Tibial nerve (tissue), 4 donors: ENCODE measurements at places on chromosomes 5 and 9.

DNA sequence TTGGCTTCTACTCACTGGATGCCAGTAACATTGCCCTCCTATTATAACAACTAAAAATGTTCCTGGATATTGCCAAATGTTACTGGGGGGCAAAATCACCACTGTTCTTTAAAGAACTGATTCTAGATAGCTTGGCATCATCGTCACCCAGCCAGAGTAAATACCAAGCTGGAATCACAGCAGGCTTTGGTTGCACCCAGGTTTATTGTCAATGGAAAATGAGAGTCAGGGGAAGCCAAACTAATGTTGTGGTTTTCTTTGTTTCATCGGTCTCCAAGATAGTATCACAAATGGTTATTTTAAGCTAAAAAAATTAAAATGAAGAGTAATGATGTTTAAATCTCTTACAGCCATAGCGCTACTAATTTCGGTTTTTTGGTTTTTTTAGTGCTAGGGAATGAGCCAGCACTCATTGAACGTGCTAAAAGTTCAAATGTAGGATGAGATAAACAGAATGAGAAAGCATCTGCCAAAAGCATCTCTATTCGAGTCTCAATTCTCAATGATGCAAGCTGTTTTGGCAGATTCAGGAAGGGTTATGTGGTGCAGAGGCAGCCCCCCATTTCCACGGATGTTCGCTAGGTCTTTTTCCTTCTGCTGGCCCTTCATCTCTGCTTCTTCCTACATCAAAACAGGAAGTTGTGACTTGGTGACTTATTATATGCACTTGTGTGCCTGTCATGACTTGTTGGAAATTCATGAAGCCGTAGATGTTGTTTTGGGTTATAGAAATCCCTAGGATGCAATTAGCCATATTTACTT is 558.0 kb downstream of the EBF1 start:
- DNase-seq, result no peak

DNA sequence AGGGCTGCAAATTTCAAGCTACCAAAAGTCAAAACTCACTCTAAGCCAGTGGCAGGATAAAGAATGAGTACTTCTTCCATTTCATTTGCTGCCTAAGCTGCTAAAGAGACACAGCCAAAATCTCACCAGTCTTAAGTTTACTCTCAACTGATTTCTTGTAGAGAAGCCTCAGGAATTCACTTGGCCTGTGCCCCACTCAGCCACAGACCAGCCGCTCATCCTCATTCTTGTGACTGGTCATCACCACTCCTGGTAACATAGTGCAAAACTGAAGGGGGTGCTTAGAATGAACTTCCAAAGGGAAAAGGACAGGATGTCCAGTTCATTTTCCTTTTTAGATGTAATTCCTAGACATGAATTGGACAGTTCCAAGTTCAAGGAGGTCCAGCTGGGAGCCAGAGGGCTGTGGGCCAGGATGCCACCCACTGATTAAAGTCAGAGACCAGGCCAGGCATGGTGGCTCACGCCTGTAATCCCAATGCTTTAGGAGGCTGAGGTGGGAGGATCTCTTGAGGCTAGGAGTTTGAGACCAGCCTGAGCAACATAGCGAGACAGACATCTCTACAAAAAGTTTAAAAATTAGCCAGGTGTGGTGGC is 72.7 kb upstream of the RANBP3L start:
- DNase-seq, result no peak

DNA sequence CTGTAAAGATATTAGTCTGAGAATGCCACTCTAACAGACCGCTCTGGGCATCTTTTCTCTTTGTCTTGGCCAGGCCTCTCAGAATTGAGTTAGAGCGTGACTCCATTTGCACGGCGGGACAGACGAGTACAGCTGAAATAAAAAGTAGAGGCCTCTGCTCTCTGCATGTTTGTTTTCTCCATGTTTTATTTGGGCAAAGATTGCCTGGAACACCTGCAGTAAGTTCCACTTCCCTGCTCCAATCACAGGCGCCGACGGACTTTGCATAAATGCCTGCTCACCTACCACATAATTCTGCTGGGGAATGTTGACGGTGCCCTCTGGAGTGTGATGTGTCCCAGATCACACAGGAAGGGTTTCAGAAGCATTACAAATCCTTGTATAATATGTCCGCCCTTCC is 10.6 kb downstream of the SPOCK1 start:
- DNase-seq, result no peak

DNA sequence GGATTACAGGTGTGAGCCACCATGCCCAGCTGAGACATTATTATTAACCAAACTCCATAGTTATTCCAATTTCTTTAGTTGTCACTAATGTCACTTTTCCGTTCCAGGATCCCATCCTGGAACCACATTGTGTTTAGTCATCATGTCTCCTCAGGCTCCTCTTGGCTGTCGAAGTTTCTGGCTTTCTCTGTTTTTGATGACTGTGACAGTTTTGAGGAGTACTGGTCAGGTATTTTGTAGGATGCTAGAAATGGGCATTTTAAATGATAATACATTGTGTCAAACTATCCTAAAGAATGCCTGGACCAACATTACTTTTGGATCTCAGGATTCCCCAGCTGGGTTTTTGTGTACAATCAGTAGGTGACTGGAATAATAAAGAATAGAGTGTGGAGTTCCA is 19.8 kb upstream of the NEUROG1 start:
- DNase-seq, result no peak

- DNase-seq, result no peak
These were observed 77.9 kb downstream of the FBXL7 start for GRCh38 chr5:15577831-15578230.

DNA sequence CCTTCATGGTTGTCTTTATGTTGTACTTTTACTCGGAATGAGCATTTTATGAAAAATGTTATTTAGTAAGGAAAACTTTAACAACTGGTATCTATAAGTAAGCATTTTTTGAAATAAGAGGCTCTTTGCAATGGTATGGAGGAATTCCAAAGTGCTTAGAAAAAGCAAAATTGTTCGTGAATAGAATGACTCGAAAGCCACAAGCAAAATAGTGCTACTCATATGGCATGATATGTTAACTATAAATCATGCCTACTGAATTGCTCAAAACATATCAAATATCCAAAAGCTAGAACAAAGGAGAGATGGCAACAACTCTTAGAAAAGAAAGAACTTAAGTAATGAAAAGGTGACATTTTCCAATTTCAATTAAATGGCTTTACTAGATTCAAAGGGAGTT is 216.3 kb downstream of the KIAA0825 start:
- no peak for DNase-seq

GRCh38 chr5:27963050-27963783 is 924.8 kb upstream of the CDH9 start:
- DNase-seq, result no peak

DNA sequence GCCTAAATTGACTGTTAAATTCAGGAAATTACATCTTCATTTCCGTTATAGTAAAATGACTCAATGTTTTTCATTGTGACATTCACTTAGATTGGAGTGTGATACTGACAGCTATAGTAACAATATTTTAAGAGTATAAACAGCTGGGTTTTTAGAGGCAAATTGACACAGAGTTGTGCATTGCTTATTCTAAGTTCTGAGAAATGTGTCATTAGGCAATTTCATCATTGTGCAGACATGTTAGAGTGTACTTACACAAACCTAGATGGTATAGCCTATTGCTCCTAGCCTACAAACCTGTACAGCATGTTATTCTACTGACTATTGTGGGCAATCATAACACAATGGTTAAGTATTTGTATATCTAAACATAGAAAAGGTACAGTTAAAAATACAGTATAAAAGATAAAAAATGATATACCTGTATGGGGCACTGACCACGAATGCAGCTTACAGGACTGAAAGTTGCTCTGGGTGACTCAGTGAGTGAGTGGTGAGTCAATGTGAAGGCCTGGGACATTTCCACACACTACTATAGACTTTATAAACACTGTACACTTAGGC is 132.7 kb downstream of the PDE4D start:
- DNase-seq, result no peak

DNA sequence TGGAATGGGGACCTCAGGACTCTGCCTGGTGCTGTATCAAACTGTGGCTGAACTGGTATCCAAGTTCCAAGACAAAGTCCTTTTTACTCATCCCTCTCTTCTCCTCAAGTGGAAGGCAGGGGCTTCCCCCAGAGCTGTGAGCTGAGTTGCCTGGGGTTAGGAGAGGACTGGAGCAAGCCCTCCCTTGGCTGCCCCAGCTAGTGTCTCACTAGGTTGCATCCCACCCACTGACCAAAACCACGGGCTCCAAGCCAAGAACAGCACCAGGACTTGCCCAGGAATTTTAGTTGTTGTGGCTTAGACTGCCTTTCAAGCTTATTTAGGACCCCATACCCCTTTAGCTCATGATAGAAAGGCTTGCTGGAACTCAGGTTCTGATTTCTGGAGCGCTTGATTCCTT is 158.7 kb upstream of the TNC start:
- DNase-seq, result no peak

GRCh38 chr5:144469106-144469505 is 298.4 kb downstream of the KCTD16 start:
- no peak for DNase-seq
